ENCODE measurements at places on chromosomes 12 and 14.

GRCh38 chr14:35231207-35231760 is 60.9 kb upstream of the PSMA6 start:
- DNase-seq, result no peak

DNA sequence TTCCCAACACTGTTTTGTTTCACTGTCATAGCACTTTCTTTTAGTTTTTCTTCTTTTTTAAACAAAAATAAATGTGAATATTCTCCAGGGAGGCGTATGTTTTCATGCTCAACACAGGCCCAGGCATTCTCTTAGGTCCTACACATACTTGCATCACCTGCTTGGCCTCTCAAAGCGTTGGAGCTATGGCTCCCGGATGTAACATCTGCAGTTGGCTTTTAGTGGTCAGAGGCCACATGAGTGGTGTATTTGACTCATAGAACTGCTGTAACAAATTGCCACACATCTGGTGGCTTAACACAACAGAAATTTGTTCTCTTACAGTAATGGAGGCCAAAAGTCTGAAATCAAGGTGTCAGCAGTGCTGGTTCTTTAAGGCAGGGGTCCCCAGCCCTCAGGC is 44.6 kb upstream of the VRK1 start:
- DNase-seq, result no peak

- DNase-seq, result peak; percentile 67
Observed at GRCh38 chr12:47397664-47398281, 308.1 kb downstream of the RPAP3 start.

- DNase-seq, result no peak
Observed at GRCh38 chr12:80892597-80893445, 44.9 kb downstream of the LIN7A start.

DNA sequence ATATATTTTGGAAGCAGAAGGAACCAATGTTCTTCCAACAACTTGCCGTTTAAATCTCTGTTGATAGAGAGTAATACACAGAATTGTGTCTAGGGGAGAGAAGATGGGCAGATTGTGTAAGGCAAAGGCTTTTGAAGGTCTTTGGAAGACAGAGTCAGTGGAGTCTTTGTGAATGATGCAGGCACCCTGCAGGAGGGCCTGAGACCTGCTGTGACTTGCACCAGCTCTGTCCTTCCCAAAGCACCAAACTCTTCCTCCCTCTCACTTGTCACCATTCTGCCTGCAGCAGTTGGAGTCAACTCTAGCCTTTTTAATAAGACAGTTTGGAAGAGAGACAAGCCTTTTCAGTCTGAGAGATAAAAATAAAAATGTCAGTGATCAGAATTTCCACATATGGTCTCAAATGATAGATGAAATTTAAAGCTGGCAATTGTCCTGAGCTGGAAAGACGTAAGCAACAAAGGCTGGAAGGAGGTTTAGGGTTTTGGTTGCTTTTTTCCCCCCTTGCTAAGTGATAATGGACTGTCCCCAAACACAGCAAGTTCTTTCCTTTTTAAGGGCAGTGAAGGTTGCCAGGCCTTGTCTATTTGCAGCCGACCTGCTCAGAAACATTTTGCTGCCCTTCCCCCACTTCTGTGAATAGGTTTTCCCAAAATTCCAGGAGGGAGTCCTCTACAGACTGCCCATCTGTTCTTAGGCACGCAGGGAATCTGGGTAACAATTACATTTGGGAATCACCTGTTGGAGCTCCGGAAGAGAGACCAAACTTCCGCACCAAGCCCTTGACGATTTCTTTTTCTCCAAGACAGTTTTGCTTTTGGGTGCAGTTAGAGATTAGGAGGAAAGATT is 103.0 kb upstream of the NTF3 start:
- DNase-seq, result no peak

DNA sequence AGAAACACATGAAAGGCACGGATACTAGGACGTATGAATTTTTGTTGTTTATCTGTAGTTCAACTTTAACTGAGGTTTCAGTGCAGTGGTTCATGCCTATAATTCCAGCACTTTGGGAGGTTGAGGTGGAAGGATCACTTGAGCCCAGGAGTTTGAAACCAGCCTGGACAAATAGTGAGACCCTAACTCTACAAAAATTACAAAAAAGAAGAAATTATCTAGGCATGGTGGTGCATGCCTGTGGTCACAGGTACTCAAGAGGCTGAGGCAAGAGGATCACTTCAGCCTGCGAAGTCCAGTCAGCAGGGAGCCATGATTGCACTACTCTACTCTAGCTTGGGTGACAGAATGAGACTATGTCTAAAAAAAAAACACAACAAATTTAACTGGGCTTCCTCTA is 8.0 kb downstream of the KRT6B start:
- DNase-seq, result no peak

DNA sequence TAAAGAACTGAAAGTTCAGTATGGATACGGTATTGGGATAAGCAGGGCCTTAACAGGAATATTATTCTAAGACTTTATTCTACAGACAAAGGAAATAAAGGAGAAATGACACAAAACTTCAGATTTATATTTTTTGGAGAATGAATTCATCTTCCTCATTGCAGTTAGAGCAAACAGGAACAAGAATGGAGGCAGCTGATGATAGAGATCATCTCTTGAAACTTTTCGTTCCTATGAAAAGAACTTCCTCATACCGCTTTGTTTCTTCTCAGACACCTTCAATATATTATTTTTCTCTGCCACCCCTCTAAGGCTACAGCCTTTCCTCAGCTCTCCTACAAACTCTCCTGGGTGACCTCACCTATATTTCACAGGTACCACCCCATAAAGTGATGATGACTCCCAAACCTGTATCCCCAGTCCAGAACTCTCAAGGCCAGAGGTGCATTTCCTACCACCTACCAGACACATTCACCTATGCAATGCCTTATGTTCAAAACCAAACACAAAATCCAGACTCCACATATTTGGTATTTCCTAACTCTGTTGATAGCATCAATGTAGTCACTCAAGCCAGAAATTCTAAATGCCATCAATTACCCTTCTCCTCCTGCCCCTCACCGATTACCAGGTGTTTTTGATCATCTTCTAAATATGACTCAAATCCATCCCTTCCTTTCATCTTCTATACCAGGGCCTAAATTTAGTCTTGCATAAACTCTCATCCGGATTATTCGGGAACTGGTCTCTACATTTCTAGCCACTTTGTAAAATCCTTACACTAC is 7.4 kb downstream of the MAP4K5 start:
- no peak for DNase-seq

- no peak for DNase-seq
Observed at GRCh38 chr12:57230381-57231155, 1.1 kb downstream of the SHMT2 start.

- DNase-seq, result no peak
Observed at GRCh38 chr12:27900920-27901879, 71.3 kb downstream of the PTHLH start.

GRCh38 chr12:29273178-29273843 is 107.7 kb downstream of the ERGIC2 start:
- no peak for DNase-seq

DNA sequence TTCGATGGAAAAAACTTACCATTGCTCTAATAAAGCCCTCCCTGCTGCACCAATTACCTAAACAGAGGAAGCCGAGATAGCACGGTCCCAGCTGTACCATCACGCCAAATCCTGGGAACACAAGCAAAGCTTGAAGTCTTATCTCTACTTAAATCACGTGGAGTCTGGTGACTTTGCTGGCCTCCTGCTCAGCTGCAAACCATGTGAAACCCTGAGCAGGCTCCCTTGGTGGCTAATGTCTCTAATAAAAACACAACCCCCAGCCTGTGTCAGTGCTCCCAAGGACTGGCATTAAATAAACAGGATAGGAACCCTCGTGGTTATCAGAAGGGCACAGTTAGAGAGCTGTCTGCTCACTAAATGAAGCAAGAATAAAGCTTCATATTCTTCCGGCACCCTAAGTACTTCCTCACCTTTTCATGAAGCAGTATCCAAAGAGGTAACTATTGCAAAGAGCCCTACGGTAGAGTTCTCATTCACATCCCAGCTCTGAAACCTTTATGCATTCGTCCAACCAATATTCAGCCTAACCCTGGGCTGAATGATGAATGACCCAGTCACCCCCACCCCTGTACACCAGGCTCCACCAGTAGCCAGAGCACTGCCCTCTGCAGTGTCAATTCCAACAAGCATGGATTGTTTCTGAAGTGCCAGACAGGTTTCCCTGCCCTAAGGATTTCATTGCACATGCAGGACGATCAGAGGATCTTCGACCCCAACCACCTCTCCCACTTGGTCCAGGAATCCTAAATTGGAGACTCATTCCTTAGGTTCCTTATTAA is 452.7 kb upstream of the TMPO start:
- DNase-seq, result no peak

GRCh38 chr12:123105211-123105826 is 45.6 kb downstream of the PITPNM2 start:
- DNase-seq, result no peak

DNA sequence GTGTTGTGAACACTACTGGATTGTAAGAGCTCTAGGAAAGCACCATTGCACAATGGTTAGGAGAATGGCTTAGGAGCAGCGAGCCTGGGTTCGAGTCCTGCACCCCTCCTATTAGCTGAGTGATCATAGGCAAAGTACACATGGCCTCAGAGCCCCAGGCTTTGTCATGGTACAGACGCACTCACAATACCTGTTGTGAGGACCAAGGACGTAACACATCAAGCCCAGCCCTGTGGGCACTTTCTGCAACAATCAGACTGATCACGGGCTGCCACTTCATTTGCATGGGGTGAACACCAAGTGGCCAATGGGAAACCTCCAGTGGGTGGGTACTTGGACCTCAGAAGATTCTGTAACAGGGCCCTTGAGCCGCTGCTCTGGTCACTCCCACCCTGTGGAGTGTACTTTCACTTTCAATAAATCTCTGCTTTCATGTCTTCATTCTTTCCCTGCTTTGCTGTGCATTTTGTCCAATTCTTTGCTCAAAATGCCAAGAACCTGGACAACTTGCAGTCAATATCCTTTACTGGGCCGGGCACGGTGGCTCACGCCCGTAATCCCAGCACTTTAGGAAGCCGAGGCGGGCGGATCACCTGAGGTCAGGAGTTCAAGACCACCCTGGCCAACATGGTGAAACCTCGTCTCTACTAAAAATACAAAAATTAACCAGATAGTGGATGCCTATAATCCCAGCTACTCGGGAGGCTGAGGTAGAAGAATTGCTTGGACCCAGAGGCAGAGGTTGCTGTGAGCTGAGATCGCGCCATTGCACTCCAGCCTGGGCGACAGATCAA is 28.2 kb downstream of the GLRX5 start:
- DNase-seq, result no peak

- no peak for DNase-seq
Observed at GRCh38 chr12:58028294-58028693, 86.9 kb downstream of the ATP23 start.

DNA sequence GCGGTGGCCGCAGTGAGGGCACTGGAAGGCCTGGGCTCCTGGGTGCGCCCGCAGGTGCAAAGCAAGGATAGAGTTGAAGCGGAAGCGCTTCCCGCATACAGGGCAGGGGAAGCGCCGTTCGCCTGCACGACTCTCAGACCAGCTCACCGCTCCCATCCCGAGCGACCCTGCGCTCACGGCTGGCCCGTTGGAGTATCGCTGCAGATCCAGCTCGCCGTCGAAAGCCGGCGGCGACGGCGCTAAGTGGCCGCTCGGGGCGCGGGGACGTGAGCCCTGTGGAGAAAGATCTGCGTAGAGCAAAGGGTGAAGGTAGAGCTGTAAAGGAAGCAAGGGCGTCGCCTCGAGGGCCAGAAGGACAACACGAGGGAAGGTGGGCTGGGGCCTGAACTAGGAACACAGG is 5.4 kb downstream of the ZNF219 start:
- no peak for DNase-seq

DNA sequence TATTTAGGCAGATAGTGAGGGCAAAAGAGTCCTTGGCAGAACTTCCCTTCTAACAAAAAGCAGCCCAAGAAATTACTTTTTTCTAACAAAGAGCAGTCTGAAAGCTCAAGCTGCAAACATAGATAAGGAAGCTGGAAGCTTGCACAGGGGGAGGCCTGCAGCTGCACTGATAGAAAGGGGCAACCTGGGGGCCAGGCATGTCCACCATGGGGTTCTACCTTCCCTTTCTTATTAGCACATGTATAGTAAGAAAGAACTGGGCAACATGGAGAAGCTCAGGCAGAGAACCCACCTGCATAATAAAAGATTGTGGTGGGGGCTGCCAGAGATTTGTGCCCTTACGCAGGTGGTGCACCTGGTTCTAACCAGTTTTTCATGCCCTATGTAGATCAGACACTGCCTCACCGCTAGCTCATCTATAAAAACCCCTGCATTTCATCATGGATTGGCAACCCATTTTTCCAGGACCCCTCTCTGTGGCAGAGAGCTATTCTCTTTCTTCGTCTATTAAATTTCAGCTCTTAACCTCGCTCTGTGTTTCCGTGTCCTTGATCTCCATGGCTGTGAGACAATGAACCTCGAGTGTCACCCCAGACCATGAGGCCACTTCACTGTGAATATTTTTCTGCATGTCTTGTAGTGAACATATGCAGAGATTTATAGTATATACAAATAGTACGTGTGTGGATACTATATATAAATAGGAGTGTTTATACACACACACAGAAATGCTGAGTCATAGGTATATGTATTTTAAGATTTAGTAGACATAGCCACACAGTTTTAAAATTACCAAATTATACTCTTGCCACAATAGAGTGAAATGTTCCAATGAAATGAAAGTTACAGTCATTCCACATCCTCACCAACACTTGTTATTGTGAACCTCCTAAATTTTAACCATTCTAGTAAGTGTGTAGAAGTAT is 53.0 kb downstream of the PEX5 start:
- DNase-seq, result no peak

- no peak for DNase-seq
Observed at GRCh38 chr12:105928436-105928835, 210.3 kb downstream of the NUAK1 start.

- DNase-seq, result no peak
Observed at GRCh38 chr12:114733919-114734318, 49.9 kb upstream of the TBX3 start.

- no peak for DNase-seq
Observed at GRCh38 chr12:79317179-79317847, 373.5 kb downstream of the PAWR start.

DNA sequence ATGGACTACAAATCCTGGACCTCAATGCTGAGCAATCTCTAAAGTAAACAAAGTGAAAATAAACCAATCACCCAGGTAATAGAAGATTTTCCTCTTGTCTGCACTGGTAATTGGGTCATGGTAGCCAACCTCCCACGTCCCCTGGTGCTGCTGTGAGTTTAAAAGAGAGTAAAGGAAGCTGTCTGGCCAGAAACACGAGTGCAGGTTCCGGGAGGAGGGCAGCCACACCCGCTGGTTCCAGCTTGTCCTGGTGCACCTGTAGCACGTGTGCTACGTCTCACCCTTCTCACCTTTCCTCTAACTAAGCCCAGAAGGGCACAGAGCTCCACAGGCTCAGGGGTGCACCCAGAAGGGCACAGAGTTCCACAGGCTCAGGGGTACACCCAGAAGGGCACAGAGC is 5.4 kb downstream of the CRACR2A start:
- peak; percentile 69 for DNase-seq
